LHCN-M2 (cell line): ENCODE measurements at places on chromosomes 13 and 19.

DNA sequence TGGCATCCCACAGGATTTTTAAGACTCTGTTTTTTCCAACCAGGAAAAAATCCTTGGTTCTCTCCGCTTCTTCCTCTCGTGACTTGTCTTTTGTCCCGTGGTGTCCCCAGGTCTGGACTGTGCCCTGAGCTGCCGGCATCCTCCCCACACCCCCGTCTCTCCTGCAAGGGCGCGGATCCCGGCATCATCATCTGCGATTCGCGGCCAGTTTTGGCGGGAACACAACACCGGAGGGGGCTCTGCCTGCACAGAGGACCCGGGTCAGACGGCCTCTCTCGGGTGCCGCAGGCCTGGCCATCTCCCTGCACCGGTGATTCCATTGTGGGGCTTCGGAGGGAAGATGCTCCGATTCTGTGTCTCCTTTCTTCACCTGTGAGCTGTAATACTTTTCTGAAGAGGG lies 18.8 kb upstream of the GAS6 start:
- DNase-seq: no peak

GRCh38 chr13:42153199-42154113 lies 105.0 kb downstream of the DGKH start:
- peak; percentile 17 for DNase-seq

GRCh38 chr13:113816254-113816929 lies 47.5 kb downstream of the GAS6 start:
- peak; percentile 48 for DNase-seq

DNA sequence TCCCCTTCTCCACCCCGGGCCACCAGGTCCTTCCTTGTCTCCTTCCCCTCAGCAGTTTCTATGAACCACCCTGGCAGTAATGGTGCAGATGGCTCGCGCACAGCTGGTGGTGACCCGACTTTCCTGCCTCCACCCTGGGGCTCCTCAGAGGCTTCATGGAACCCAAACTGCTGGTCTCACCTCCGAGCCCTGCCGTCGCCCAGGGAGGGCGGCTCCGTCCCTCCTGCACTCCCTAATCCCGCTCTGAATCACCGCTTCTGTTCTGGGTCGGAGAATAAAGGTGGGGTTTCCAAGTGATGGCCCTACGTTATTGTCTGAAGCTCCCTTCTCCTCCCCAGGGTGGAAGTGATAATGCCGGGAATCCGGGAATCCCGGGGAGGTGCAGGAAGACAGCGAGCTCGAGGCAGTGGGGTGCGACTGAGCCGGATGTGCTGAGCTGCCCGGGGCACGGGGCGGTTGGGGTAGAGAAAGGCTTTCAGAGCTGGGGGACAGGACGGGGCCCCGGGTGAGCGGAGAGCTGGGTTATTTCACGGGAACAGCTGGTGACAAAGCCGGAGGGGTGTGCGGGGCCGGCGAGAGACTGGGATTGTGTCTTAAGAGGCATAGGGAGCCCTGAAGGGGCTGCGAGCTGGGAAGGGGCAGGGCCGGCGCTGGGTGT lies 711 bp downstream of the FUT2 start:
- no peak for DNase-seq

GRCh38 chr19:16611121-16611520 lies 16.9 kb downstream of the MED26 start:
- DNase-seq: no peak

- no peak for DNase-seq
These were observed 18.4 kb upstream of the URI1 start for GRCh38 chr19:29923653-29924052.

GRCh38 chr19:58586133-58586765 lies 13.1 kb upstream of the MZF1 start:
- no peak for DNase-seq

GRCh38 chr13:66543780-66544179 lies 686.4 kb downstream of the PCDH9 start:
- DNase-seq: no peak

GRCh38 chr13:41460930-41461329 lies 3.6 kb downstream of the RGCC start:
- no peak for DNase-seq

DNA sequence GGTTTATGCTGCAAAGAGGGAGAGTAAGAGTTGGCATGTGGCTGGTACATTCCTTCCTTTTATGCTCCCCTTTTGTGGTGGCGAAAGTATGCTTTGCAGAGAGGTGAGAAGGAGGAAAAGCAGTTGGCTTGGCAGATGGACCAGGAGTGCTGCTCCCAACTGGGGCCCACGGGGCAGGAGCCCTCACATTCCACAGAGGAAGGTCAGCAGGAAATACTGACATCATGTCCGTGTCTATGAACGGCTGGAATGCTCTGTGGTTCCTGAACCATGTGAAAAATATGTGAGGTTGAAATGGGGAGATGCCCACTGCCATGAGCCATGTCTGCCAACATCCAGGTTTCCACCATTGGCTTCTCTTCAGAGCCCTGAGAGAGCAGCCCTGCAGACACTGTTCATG lies 33.3 kb upstream of the GAS6 start:
- DNase-seq: peak; percentile 99

DNA sequence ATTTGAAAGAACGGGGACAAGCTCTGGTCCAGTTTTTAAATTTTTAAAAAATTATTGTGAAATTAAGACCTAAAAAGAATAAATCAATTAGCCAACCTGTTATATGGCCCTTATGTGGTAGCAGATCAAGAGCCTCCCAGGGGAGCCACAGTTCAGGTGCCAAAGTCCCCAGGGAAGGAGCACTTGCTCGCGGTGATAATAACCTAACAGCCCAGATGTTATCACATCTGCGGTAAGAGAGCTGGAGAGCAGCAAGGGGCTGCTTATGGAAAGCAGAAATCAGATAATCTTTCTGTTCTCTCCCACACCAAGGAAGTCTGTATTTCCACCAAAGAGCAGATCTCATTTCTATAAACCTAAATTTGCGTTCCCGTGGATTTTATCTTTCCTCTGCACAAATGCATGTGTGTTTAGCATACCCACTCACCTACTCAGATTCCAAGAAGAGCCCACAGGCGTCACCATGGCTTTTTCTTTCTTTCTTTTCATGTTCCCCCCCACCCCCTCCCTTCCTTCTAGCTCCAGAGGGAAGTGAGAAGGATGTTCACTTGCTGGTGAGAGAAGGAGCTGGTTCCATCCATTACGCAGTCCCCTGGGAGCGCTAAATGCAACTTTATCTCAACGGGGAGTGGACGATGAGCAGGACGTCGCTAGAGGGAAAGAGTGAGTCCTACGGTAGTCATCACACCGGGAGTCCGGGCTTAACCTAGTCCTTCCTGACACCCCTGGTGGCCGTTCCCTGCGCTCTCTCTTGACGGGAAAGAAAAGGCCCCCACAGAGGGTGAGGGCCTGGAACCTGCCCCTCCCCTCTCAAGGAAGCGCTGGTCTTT lies 1.6 kb upstream of the POU4F1 start:
- DNase-seq: no peak

- no peak for DNase-seq
These were observed 111.4 kb downstream of the POU4F1 start for GRCh38 chr13:78491978-78492377.

DNA sequence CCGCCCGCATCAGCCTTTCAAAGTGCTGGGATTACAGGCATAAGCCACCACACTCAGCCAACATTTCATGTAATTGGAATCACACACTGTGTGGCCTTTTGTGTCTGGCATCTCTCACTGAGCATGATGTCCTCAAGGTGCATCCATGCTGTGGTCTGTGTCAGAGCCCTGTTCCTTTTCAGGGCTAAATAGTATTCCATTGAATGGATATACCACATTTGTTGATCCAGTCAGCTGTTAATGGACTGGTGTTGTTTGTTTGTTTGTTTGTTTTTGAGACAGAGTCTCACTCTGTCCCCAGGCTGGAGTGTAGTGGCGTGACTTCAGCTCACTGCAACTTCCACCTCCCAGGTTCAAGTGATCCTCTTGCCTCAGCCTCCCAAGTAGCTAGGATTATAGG lies 17.9 kb downstream of the ATCAY start:
- no peak for DNase-seq

DNA sequence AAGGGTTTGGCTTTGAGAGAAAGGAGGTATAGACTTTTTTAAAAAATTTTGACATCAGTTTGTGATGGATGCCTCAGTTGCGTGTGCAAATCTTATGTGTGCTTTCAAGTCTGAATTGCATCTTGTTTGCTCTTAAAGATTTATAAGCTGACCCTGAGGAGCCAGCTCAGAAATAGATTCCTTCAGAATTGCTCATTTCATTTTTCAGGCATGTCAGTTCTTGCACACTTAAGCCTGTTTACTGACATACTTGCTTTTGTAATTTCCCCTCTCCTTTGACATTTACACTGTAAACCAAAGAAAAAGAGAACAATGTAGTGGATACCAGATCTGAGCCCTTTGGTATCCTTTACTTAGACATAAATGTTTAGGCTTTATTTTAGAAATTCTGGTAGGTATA lies 87.6 kb downstream of the RNF17 start:
- peak; percentile 11 for DNase-seq

GRCh38 chr19:31461814-31462539 lies 112.7 kb upstream of the TSHZ3 start:
- peak; percentile 50 for DNase-seq

GRCh38 chr13:45367358-45367757 lies 26.4 kb upstream of the TPT1 start:
- DNase-seq: peak; percentile 90

DNA sequence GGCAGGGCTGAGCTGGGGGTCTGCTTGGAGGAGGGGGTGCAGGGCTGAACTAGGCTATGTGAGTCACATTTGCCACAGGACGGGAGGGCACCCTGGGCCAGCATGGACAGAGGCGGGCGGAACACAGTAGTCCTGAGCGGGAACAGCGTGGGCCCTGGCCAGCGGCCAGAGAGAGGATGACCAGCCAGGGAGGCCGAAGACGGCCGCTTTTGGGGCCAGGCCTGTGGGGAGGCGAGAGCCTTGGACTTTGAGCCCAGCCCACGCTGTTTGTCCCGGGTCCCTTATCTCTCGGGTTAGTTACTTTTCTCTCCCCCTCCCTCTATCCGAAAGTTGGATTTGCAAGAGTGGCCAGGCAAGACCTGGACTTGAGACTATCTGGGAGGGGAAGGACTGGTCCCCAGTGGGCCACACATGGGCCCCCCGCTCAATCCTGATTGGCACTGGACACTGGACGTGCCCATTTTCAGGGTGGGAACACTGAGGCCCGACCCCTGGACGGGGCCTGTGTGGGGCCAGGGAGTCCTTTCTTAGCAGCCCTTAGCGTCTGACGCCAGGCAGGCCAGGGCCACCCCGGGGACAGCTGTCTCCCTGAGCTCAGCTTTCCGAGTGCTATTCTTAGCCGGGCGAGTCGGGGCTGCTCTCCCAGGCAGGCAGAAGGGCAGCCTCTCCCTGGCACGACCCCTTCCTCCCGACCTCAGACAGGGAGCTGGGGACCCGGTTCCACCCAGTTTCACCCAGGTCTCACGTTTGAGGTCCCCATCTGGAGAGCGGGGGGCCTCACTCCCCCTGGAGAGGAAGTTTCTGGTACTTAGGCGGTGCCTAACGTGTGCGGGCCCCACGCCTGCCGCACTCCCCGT lies 833 bp downstream of the GAMT start:
- DNase-seq: peak; percentile 60

DNA sequence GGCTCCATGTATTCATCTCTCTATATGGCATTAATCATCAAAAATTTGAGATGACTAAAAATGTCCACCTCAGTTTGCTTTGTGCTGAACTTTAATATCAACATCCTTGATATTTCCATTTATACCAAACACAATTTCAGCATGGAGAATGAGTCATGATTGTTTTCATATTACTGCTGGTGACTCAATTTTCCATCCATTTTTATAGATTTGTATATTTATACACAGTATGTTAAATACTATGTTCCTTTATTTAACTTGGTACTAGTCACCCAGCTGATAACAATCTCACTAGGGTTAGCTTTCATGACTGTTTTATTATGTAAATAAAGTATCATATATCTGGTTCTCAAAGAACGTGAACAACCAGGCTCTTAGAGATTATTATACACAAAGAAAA lies 1255.1 kb downstream of the SLITRK1 start:
- peak; percentile 60 for DNase-seq

DNA sequence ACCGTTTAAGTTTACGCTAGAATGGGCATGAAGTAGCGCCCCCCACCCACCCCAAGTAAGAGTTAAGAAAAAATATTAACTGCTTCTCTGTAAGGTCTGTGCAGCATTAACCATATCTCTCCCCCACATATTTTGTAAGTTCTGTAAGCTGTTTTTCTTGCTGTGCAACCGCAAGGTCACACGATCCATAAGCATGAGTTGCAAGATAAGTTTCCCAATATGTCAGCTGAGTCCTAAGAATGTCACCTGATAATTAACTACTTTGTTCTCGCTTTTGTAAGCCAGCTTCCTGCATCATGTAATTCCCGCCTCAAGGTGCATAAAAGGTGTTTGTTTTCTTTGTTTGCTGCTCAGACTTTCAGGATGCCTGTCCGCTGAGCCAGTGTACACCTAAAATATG lies 187.0 kb downstream of the MYO16 start:
- DNase-seq: no peak

DNA sequence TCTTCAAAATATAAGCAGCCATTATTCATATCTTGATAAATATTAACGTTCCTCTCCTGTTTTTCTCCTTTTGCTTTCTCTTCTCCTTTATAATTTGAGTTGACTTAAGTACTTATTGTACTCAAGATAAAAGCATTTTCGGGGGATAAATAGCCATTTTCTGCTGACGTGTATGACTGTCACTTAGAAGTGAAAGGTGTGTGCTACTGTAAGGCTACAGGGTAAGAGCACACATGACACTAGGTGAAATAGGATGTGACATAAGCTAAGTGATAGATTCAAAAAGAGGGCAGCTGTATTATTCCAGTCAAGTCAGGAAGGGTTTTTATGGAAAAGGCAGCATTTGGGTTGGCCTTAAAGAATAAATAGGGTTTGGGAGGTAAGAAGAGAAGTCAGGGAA lies 128.5 kb downstream of the GPC6 start:
- DNase-seq: no peak

DNA sequence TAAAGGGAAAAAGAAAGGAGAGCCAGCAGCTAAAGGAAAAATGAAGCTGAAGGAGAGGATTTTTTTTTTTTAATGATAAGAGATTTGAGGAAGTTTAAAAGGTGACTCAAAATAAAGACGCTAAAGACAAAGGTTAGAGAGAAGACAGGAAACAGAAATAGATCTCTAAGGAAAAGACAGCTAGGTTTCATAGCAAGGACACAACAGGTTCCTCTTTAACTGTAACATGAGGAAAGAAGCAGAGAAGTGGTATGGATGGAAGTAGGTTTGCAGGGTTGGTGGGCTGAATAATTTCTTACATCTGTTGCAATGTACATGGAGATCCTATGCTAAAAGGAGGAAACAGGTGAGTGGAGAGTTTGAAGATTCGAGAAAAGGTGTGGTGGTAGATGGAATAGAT lies 107.5 kb downstream of the MYCBP2 start:
- DNase-seq: no peak

- DNase-seq: no peak
These were observed 4.1 kb downstream of the IRS2 start for GRCh38 chr13:109782066-109782822.

- DNase-seq: no peak
These were observed 42.0 kb upstream of the NFIC start for GRCh38 chr19:3324405-3324856.

GRCh38 chr13:44274771-44275205 lies 98.8 kb upstream of the SERP2 start:
- DNase-seq: peak; percentile 62
